Activated naive CD4-positive, alpha-beta T cell treated with anti-CD3 and anti-CD28 coated beads, Interleukin-2, amount 50 U/mL, for 16 hours (primary cell): ENCODE measurements at places on chromosomes 16 and 17.

DNA sequence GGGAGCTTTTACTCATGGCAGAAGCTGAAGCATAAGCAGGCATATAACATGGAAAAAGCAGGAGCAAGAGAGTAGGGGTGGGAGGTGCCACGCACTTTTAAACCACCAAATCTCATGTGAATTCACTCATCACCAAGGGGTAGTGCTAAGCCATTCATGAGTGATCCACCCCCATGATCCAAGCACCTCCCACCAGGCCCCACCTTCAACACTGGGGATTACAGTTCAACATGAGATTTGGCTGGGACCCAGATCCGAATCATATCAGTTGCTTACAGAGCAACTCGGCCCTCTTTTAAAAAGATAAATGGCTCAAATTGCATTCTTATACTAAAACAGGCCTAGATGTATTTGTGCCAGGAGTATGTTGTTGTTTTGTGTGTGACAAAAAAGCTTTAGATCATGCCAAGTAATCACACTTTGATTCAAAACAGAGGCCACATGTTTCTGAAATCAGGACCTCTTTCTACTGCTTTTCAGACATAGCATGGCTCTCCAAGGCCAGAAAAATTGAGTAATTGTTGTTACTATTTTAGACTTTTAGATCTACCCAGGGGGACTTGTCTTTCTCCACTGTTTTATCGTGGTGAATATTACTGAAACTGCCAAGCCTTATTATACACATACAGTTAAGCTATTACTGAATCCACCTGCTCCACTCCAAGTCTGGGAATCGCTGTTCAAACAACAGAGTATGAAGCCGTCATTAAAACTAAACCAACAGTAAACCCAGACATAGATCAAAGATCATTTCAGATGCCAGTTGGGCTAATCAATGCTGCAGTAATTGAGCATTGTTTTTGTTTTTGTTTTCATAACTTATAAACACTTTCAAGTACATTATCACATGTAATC lies 163.3 kb downstream of the KCNJ2 start:
- no peak for DNase-seq

- no peak for DNase-seq
Observed at GRCh38 chr16:74455619-74456289, 34.5 kb upstream of the CLEC18B start.

GRCh38 chr17:76018340-76018680 lies 8.8 kb downstream of the EVPL start:
- DNase-seq = no peak

- no peak for DNase-seq
Observed at GRCh38 chr17:45719335-45720071, 64.6 kb upstream of the CRHR1 start.
